ENCODE measurements at places on chromosomes 12 and 14.

DNA sequence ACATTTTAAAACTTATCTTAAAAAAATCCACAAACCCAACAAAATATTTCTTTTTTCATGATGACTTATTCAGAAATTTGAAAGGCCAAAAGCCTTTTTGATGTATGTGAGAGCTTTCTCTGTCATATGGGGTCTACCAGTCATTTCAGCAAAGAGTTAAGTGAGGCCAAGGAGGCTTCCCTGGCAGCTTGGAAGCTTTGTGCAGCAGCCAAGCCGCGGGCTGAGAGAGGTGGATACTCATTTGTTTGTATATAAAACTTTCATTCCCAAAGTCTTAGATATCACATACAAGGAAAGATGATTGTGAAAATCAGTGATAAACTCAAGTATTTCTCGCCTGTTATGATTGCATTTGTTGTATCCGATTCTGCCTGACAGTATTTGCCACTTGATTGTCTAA lies 48.5 kb upstream of the RNU6-8 start:
- DNase-seq = no peak

- no peak for DNase-seq
Measured at GRCh38 chr12:55385891-55386290, 14.4 kb upstream of the OR6C65 start.

GRCh38 chr12:118704527-118705241 lies 276.7 kb upstream of the SRRM4 start:
- DNase-seq = no peak

GRCh38 chr12:131097202-131098177 lies 143.8 kb downstream of the ADGRD1 start:
- no peak for DNase-seq

DNA sequence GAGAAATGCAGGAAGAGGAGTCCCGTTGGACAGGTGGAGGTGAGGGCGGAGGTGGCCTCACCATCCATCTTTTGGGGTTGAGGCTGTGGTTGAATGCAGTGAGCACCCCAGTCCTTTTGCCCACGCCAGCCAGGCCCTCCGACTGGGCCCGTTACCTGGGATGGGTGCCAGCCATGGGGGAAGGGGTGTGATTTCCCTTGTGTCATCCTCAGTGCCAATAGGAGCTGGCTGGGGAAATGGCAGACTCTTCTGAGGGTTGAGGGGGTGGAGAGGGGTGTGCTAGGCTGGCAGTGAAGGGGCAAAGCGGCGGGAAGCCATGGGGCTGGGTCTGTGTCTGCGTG lies 9.6 kb downstream of the KCNH3 start:
- DNase-seq = no peak

- DNase-seq = no peak
Measured at GRCh38 chr12:46896680-46897079, 70.9 kb upstream of the SLC38A4 start.

- peak; percentile 2 for DNase-seq
Measured at GRCh38 chr12:17097674-17098073, 491.7 kb upstream of the LMO3 start.

- DNase-seq = no peak
Measured at GRCh38 chr12:122022393-122023338, 982 bp downstream of the BCL7A start.

DNA sequence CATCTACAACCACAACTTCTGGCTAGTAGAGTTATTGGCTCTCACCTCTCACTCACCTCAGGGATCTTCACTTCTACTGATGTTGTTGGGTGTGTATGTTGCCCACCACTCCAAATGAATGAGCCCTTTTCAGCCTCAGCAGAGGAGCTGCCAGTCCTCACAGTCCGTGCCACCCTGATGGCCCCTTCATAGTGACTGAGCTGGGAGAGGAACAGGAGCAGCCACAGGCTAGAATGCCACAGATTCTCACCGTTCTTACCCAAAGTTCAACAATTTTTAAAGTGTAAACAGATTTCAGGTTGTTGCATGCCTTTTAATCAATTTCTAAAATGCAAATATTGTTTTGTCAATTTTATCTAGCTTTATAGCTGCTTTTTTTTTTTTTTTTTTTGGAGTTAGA lies 74.5 kb upstream of the DNM1L start:
- DNase-seq = no peak

GRCh38 chr14:23118506-23119362 lies at the start of gene CEBPE:
CEBPE (minus strand) TSS chr14:23119255; CDS start chr14:23119091, 164 bp downstream.
- DNase-seq = no peak

DNA sequence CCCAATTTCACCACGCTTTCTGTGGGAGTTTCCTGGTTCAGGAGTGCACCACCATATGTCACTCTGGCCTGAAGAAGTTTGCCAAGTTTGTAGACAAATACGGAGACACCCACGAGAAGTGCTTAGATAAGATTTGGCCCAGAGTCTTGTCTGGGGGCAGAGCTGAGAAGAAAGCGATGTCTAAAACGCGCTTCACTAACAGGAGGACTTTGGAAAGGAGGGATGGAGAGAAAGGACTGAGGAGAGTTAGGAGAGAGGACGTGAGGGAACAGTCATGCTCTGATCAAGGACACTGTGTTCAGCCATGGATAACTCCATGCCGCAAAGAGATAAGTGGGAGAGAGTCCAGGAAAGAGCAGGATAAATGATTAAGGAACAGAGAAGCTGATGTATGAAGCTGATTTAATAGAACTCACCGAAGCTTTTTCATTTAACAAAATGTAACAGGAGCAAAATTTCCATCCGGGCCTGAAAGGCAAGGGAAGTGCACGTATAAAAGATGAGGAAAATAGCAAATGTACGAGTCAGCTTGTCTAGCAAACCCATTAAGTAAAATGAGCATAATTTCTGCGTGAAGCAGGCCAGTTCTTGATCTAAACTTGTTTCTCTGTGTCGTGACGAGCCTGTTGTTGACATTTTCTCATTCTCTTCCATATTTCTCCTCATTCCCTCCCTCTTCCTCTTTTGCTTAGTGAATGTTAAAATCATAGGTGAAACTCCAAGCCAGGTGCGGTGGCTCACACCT lies 23.4 kb upstream of the MAP3K9 start:
- DNase-seq = no peak

DNA sequence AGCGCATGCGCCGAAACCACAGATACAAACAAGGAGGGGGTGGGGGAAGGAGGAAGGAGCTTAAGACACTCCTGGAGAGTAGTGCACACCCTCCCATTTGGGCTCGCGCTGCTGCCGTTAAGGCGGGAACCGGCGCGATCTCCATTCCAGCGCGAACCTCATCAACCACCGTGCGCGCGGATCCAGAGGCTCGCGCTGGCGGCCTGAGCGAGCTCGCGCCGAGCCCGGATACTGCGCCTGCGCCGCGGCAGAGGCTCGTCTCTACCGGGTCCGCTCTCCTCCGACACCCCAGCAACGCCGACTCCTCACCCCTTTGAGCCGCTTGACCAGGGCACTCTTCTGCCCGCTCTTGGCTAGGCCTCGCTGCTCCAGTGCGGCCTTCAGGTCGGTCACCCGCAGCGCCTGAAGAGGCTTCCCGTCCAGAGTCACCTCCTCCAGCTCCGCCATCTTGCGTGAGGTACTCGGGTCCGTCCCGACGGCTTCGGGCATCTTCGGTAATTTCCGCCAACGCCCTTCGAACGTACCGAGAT lies at the start of gene ACIN1:
TSS of gene ACIN1 (minus strand) at position 471 of the 530 bp plus-strand sequence. CDS start at position 447, 24 bp downstream.
- DNase-seq = peak; percentile 56

DNA sequence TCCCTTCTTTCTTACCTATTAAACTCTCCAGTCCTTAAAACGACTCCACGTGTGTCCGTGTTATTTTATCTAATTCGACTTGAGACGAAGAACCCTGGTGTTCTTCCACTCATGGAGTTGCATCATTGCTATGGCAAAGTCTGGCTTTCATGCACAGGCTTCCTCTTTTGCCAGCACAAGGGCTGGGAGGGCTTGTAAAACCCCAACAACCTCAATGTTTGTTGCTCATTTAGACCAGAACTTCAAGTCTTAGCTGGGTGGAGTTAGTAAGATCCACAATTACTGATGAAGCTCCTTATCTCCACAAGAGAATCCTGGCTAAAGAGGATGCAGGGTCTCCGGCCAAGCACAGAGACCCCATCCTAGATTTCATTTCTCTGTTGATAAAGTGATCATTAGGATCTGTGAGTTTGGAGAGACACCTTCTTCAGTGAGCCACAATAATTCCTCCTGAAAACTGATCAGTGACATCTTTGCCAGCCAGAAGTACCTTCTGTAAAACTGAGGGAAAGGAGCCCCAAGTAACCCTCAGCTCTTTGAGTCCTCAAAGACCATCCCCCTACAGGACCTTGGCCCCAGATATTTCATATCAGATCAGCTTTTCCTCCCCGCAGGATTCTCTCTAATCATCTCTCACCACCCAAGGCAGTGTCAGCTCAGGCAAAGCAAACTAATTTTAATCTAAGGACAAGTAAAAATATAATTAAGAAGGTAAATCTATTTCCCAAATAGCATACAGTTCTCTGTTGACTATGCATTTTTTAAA lies 514.6 kb downstream of the FUT8 start:
- DNase-seq = no peak

GRCh38 chr12:105067511-105068031 lies 16.7 kb downstream of the ALDH1L2 start:
- no peak for DNase-seq

- no peak for DNase-seq
Measured at GRCh38 chr14:31895206-31895605, 181.9 kb upstream of the ARHGAP5 start.

GRCh38 chr14:82757776-82758175 lies 1224.1 kb upstream of the SEL1L start:
- DNase-seq = no peak

GRCh38 chr14:99995700-99996356 lies 69.4 kb upstream of the EVL start:
- peak; percentile 36 for DNase-seq

All from GM12891 (cell line).